ENCODE measurements at places on chromosomes 1 and 21.

- no peak for DNase-seq
Measured at GRCh38 chr1:239383714-239384113, 2.7 kb upstream of the CHRM3 start.

DNA sequence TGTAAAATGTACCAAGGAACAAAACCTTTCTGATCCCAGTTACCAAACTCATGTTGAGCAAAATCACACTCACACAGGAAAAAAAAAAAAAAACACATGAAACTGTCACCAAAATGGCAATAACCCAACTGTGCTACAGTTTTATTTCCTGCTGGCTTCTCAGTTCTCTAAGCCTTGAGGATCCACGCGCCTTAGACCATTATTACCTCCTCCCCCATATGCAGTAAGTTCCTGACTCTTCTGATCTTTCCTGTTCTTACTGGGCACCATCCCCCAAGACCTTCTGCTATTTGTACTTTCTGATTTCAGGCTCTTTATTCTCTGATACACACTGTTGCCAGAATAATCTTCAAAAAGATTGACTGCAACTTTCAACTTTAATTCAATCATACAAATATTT lies 79.6 kb downstream of the SLC45A1 start:
- DNase-seq: no peak

DNA sequence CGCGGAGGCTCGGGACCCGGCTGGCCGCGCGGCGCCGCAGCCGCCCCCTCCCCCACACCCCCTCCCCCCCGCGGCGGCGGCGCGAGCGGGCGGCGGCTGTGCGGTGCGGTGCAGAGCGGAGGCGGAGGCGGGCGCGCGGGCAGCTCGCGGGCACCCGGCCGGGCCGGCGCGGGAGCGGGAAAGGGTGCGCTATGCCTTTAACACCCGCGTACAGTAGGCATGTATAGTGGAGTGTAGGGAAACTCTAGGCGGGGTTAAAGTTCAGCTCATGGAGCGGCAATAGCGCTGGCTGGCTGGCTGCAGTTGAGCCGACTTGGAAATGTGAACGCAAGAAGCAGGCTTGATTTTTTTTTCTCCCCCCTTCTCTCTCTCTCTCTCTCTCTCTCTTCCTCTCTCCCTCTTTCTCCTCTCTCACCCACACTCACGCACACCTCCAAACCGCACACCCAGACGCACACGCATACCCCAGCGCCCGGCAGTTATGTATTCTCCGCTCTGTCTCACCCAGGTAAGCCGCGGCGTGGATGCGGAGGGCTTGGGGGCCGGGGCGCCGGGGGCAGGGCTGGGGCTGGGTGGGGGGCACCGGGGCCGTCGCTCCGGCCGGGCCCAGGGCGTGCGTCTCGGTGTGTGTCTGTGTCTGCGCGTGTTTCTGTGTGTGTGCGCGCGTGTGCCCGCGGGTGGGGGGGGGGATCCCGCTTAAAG lies at the start of gene NFIA:
Gene NFIA (plus strand): TSS at position 251 of the 702 bp plus-strand sequence.
- no peak for DNase-seq

DNA sequence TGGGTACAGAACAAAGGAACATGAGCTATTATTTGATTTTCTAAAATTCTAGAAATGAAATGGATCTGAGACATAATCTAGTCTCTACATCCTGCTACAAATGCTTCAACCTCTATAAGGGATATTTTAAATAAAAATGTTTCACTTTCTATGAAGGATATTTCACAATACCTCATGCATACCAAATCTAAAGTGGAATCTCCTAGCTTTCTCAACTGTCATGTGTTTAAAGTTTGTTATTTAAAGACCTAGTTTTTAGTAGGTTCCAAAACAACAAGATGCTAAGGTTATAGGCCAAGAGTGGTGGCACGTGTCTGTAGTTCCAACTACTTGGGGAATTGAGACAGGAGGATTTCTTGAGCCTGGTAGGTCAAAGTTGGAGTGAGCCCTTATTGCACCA lies 47.6 kb downstream of the KDM5B start:
- no peak for DNase-seq
